ENCODE measurements at places on chromosomes 11 and 22.

DNA sequence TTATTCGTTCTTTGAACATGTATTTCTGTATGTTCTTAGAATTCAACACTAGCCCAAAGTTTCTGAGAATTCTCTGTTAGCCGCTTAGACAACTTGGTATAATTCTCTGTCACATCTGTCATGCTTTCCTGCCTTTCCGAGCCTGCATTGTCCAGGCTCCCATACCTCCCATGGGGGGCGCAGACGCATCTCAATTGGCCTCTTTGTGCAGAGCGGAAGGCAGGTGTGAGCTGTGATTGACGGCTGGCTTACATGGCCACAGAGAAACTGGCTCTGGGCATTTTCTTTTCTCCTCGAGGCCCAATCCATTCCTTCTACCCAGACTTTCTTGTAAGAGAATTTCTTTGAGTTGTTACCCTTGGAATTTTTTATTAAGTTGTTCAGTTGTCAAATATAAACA lies 132.7 kb upstream of the SESN3 start:
- DNase-seq: no peak

- DNase-seq: no peak
Measured at GRCh38 chr11:44333271-44334218, 23.6 kb upstream of the ALX4 start.

GRCh38 chr11:14443638-14444037 lies 56.0 kb downstream of the COPB1 start:
- no peak for DNase-seq

DNA sequence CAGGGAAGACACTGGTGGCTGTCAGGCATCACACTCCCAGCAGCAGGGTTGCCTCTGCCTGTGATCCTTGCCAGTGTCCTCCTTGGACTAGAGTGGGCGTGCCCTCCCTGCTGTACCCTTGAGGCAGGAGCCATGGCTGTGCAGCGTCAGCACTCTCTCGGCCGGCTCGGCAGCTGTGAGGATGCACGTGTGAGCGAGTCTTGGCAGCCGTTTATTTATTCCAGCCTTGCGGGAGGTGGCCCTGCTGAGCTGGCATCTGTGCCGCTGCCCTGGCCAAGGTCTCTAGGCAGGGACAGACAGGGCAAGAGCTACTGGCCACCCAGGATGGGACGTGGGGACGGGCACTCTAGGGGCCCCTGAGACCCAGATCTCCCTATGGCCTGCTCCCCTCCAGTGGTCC lies 33.9 kb downstream of the TSPAN4 start:
- no peak for DNase-seq

DNA sequence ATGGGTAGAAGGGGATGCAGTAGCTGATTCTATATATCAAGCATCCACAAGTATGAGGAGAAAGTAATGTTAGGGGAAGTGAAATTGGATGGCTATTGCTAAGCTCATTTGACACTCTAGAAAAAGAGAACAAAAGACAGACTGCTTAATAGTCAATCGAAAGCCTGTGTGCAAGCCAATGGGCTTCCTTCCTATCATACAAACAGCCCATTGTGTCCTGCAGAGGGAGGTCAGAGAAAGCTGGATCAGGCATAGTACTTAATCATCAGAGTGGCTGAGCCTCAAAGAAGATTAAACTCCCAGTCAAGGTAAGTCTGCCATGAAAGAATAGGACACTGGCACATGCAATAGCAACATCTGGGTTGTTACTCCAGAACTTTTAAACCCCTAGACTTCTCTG lies 50.9 kb upstream of the PGR start:
- DNase-seq: no peak

DNA sequence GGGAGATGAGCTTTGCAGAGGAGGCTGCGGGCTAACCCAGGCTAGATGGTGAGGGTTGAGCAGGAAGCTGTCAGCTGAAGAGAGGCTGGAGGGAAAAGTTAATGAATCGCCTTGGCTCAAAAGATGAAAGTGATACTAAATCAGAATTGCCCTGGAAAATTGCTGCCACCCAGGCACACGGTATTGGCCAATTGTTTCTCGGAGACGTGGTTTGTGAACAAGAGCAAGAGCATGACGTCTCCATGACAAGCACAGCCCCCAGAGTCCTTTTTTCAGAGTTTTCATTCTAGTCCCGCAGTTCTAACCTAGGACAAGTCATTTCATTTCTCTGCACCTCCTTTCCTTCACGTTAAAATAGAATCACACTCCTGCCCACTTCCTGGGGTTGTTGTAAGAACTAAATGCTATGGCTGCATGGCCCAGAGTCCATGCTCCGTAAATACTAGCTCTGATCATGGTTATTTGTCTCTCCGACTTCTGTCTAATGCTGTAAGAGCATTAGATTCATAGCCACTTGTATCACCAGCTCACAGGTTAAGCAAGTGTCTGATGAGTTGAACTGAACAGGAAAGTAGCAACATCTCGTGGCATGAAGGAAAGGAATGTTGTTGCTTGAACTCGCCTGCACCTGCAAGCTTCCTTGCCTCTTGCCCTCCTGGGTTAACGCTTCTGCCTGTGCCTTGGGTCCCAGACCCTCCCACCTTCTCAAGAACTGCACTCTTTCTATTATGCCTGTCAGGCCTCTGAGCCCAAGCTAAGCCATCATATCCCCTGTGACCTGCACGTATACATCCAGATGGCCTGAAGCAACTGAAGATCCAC lies 33.8 kb upstream of the NUP50 start:
- DNase-seq: no peak

DNA sequence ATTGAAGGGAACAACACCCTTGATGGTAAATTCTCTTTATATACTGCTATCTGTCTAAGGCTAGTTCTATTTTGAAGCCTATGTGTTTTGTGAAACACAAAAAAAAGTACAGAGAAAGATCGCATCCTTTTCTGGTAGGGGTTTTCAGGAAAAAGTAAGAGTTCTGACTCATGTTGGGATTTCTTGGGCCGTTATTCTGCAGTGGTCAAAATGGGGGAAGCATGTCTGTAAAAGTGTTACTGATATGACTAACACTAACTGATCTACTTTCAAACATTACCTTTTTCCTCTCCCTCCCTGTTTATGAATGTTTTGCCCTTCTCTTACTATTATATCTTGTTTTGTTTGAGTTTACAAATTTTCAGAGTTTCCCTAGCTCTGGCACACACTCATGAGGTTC lies 53.9 kb downstream of the CTNND1 start:
- no peak for DNase-seq

DNA sequence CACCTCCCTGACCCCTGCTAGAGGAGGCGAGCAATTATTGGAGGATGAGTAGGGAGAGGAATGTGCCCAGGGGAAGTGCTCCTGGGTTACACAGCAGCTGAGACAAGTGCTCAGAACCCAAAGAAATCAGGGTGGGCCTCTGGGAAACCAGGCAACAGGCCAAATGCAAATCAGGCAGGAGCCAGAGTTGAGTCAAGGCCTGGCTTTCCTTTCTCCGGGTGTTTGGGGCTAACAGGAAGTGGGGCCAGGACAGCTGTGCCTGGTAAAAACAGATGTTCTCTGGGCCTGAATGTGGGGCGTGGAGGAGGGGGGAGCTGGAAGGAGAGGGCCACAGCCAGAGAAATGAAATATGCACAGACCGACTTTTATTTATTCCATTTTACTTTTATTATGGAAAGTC lies 22.0 kb downstream of the MFNG start:
- peak; percentile 63 for DNase-seq

- DNase-seq: no peak
Measured at GRCh38 chr11:132855516-132855915, 676.8 kb downstream of the OPCML start.

- DNase-seq: no peak
Measured at GRCh38 chr11:65065851-65066250, 7.5 kb upstream of the NAALADL1 start.

DNA sequence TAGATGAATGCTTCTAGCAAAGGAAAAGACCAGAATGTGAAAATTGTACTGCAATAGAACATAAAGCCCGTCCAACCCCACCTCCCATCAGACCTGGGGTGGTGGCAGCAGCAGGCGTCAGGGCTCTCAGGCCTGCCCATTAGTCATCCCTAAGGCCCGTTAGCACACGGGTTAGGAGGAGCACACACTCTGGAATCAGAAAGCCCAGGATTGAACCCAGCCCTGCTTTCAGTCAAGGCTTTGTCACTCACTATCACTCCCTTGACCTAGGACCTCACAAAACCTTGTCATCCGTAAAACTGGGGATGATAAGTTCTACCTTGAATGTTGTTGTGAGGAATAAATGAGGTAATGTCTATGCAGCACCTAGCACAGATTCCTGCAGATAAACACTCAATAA lies 26.9 kb downstream of the MICAL3 start:
- no peak for DNase-seq

DNA sequence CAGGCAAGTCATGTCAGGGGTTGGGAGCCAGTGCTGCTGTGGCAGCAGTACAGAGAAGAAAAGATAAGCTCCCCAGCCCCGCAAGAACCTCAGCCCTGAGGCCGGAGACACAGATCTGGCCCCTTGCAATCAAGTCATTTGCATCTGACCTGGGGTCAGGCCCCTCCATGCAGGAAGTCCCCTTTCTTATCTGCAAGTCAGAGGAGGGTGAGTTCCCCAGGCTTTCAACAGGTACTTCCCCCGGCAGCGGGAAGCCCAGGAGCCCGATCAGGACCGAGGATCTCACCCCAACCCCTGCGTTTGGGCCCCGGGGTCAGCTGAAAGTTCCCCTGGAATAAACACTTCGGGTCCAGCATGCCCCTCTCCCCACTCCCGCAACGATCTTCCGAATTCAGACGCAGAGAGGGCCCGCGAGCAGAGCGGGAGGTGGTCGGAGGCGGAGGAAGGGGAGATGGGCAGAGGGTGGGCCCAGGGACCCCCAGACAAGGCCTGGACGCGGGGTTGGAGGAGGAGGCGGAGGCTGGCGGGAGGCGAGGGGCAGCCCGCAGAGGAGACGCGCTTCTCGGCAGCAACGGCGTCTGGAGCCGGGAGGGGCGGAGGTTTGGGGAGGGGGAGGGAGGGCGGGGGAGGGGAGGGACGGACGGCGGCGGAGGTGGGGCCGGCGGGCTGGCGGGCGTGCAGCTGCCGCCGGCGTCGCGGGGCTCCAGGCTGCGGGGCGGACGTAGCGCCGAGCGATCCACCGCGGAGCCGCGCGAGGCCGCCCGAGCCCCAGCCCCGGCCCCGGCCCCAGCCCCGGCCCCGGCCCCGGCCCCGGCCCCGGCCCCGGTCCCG lies at the start of gene TSPAN18:
TSS of gene TSPAN18 (plus strand) at position 680 of the 831 bp plus-strand sequence. CDS start 179,455 bp downstream, outside the sequence.
- no peak for DNase-seq

GRCh38 chr11:110339456-110340250 lies 43.2 kb upstream of the RDX start:
- no peak for DNase-seq

DNA sequence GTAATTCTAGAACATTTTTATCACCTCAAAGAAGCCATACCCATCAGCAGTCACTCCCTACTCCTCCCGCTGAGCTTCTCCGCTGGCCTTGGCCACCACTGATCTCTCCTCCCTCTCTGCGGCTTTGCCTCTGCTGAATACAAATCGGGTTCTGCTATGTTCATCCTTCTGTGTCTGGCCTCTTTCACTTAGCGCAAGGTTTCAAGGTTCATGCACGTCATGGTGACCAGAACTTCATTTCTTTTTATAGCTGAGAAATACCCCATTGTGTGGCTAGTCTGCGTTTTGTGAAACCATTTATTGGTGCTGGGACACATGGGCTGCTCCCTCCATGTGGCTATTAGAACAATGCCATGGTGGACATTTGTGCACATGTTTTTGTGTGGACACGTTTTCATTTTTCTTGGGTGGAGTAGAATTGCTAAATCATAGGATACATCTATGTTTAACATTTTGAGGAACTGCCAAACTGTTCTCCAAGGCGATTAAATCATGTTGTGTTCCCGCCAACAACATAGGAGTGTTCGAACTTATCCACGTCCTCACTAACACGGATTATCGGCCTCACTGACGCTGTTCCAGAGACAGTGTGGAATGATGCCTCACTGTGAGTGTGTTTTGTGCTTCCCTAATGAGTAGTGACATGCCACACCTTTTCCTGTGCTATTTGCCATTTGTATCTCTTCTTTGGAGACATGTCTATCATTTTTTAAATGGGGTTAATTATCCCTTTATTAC lies 24.2 kb upstream of the KRTAP5-6 start:
- no peak for DNase-seq

- no peak for DNase-seq
Measured at GRCh38 chr22:35642305-35642741, 5.9 kb upstream of the APOL6 start.

DNA sequence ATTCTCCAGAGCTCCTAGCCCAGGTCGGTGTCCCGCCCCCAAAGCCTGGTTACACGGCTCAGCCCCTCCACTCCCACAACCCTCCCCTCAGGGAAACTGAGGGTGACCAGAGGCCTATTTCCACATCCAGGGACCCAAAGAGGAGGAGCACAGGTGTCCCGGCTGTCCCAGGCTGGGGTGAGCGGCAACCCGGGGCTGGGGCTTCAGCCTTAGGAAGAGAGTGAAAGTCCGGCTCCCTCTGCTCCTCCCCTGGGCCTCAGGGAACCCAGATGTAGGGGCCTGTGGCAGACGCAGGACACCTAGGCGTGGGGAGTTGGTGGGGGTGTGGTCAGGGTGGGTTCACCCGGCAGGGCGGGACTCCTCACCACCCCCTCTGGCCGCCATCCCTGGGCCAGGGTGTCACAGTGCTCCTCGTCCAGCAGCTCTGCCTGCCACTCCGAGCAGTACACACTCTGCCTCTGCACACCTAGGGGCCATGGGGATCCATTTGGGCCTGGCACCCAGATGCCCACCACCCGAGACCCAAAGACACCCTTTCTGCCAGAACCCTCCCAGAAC lies 63.1 kb downstream of the ARFGAP3 start:
- DNase-seq: no peak

- no peak for DNase-seq
Measured at GRCh38 chr11:86150847-86151173, 81.9 kb upstream of the PICALM start.

DNA sequence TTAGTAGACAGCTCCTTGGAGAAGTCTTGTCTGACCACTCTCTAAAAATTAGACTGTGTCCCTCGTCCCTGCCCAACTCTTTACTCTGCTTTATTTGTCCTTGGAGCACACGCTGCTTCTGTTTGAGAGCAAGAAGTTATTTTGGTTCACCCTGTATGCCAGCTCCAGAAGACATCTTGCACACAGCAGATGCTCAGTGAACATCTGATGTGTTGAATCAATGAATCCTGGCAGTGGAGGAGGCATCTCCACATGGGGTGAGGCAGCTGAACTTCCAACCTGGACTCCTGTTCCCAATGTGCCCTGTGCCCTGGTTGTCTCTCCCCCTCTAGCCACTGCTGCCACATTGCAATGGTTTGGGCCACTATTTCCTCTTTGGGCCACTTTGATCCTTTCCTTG lies 213.6 kb downstream of the CEP164 start:
- DNase-seq: no peak

GRCh38 chr11:94295534-94295933 lies 8.8 kb upstream of the IZUMO1R start:
- no peak for DNase-seq

GRCh38 chr11:23406131-23406819 lies 546.0 kb upstream of the CCDC179 start:
- no peak for DNase-seq

DNA sequence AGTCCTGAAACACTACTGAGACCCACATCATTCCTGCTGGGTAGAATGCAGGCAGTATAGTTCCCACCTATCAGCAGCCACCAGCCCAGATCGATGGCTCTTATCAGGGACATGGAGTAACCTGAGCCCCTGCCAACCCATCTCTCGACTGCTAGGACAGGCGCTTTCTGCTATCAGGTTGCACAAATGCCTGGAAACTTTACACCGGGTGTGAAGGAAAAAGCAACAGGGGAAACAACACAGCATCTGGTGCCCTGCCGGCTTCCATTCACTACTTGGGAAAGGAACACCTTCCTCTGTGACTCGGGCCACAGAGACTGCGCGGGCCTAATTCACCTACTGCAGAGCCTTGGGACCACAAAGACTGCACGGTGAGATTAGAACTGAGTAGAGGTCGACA lies 18.5 kb downstream of the RBFOX2 start:
- DNase-seq: no peak

GRCh38 chr22:49738566-49738965 lies 89.1 kb downstream of the BRD1 start:
- no peak for DNase-seq
